ENCODE measurements at places on chromosomes 6 and 20. TPM values are rescaled to one million over a fixed set of nuclear protein-coding genes. Genes with fewer than 3 reads are reported as not detected.

OTOR gene
- not detected for total RNA-seq

- DNase-seq = no peak
Observed at GRCh38 chr20:25129908-25130307, 48.0 kb upstream of the VSX1 start.

TGM6 gene
- total RNA-seq = not detected

GRCh38 chr6:23611776-23612381 lies 514.1 kb upstream of the NRSN1 start:
- DNase-seq = no peak

GRCh38 chr6:140879946-140880345 lies 1252.8 kb upstream of the GJE1 start:
- no peak for DNase-seq

- no peak for DNase-seq
Observed at GRCh38 chr6:123215211-123215610, 219.2 kb downstream of the CLVS2 start.

DNA sequence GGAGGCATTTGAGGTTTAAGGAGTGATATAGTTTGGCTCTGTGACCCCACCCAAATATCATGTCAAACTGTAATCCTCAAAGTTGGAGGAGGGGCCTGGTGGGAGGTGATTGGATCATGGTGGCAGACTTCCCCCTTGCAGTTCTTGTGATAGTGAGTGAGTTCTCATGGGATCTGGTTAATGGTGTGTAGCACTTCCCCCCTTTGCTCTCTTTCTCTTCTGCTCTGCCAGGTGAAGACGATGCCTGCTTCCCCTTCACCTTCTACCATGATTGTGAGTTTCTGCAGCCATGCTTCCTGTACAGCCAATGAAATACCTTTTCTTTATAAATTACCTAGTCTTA lies 1.7 kb upstream of the HDDC2 start:
- DNase-seq = no peak

DNA sequence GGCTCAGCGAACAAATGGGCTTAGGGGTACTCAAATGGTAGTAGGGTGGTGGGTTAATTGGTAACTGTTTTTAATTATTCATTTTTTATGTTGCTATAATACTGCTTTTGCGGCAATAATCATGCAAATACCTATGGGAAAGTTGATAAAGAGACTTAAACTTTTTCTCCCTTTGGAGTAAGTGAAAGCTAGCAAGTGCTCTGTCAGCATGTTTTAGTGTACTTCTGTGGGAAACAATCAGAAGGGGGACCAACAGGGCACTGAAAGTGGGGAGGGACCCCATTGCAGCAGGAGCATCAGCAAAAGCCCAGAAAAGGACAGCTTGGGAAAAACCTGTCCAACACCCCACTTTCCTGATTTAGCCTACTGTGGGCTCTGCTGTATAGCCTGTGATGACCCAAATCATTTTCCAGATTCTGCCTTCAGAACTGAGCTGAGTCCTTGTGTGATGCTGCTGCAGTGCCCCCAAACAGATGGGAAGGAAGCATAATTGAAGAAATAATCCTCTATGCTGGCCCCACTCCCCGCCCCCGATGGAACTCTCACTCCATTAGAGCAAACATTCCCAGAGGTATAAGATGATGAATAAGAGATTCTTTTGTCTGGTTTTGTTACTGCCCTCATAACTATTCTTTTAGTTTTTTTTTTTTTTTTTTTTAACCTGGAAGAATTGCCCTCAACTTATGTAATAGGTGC lies 322.8 kb downstream of the CD83 start:
- no peak for DNase-seq
